ENCODE measurements at places on chromosomes 11 and 22. TPM values are rescaled to one million over a fixed set of nuclear protein-coding genes. Genes with fewer than 3 reads are reported as not detected.
A peak's percentile ranks its signal among the peaks of the same experiment; 100 is the strongest.

OR51E2 gene
- total RNA-seq, result not detected

BATF2 gene
- 1.1 TPM for total RNA-seq

OR5A1 gene
- not detected for total RNA-seq

PPME1 gene
- 27.2 TPM for total RNA-seq

CD3G gene
- total RNA-seq, result not detected

GRCh38 chr22:35477911-35478582, 62.6 kb upstream of the RASD2 start:
- DNase-seq, result peak; percentile 52

DNA sequence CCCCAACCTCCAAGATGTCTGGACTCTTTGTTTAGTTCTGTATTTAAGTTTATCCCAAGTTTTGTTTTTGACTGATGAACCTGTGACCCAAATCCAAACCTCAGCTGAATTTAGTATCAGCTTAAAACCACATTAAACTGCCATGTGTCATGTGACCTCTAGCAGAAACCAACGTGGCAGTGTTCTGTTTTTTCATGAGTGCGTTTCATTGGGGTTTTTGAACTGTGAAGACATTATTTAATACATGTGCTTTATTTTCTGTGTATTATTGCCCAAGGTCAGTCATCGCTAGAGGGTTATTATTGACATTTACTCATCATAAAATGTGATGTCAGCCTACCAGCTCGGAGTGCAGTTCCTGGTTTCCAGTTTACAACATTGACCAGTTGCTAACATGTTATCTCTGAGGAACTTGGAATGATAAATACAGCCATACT, 1.8 kb downstream of the TLCD5 start:
- DNase-seq, result no peak

GRCh38 chr22:29259253-29259899, 8.4 kb downstream of the RHBDD3 start:
- DNase-seq, result no peak

DNA sequence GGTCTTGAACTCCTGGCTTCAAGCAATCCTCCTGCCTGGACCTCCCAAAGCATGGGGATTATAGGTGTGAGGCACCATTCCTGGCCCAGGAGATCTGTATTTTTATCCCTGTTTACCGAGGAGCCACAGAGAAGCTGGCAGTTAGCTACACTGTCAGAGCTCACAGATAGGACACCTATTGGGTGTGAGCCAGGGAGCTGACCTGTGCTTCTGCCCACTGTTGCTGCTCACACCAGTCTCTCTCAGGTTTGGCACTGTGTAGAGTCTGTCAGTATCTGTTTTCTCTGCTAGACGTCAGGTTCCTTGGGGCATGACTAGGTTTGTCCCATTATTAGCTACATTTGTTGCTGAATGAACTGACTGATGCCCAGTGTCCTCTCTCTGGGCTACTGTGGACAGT, 17.5 kb downstream of the PPP6R2 start:
- DNase-seq, result no peak

DNA sequence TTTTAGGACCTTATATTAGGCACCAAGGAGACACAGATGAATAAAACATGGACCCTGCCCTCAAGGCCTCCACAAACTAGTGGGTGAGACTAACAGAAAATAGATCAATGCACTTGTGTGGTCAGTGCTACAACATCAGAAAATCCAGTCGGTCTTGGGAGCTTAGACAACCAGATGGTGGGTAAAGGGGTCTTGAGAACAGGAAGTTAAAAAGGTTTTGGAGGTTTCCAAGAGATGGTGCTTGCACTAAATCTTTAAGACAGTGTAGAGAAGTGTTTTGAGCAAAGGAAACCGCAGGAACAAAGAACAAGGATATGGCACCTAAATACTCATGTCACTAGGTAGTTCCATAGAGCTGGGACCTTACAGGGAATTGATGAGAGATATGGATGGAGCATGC, 56.2 kb downstream of the GALNT18 start:
- DNase-seq, result no peak

DNA sequence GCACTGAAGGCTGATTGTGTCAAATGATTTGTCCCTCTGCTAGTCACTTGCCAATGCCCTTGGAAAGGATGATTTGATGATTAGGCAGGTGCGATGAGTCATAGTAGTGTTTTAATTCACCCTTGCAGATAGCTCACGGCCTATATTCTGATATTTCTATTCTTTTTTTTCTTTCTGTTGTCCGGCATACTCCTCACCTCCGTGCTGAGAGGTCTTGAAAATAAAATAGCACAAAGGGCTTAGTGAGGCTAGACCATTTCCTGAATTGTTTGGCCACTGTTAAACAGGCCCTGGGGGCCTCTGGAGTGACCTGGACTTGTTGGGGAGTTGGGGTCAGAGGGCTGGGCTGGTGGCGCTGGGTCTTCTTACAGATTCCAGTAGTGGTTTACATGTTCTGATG, 99.8 kb downstream of the ZBTB16 start:
- no peak for DNase-seq

- DNase-seq, result no peak
Measured at GRCh38 chr11:62922653-62923431, 1.7 kb upstream of the CHRM1 start.

DNA sequence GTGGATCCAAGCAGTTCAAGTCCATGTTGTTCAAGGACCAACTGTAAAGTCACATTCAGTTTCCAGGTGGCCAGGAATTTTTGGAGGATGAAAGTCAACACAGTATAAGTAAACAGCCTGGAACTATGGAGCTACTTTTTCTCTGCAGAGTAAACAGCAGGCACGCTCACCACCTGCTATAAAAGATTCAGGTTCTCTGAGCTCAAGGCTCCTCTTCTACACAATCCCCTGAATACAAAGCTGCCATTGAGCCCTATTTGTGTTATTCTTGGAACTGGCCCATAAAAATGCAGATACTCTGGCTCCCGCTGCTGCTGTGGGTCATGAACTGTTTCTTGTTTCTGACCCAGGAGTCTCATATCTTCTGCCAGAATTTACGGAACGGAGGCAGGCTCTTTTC, 56.9 kb upstream of the PRR5 start:
- DNase-seq, result no peak

DNA sequence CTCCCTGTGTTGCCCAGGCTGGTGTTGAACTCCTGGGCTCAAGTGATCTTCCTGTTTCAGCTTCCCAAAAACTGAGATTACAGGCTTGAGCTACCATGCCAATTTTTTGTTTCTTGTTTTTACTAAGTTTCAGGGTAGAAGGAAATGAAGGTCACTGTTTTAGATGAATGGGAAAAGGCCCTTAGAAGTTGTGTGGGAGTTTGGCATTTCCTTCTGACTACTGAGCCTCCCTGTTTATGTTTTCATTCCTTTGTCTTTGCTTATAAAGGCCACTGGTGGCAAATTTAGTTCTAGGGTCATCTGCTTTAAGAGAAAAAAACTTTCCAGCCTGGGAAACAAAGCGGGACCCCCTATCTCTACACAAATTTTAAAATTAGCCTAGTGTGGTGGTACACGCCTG, 22.1 kb downstream of the SRPRA start:
- DNase-seq, result peak; percentile 74

GRCh38 chr11:7672960-7673723, at the start of gene CYB5R2:
Gene CYB5R2 (minus strand): TSS chr11:7673500. CDS start chr11:7672825, 675 bp downstream.
- no peak for DNase-seq

- no peak for DNase-seq
Measured at GRCh38 chr22:46774253-46774979, 12.0 kb downstream of the TBC1D22A start.

GRCh38 chr22:19941365-19942082, at the start of the genes COMT and TXNRD2:
Gene COMT (plus strand): TSS chr22:19941772. CDS start chr22:19962527, 20,755 bp downstream.
Gene TXNRD2 (minus strand): TSS chr22:19941818. CDS start chr22:19941803, 15 bp downstream.
- DNase-seq, result no peak

GRCh38 chr11:72649215-72649976, 24.8 kb downstream of the PDE2A start:
- DNase-seq, result no peak

DNA sequence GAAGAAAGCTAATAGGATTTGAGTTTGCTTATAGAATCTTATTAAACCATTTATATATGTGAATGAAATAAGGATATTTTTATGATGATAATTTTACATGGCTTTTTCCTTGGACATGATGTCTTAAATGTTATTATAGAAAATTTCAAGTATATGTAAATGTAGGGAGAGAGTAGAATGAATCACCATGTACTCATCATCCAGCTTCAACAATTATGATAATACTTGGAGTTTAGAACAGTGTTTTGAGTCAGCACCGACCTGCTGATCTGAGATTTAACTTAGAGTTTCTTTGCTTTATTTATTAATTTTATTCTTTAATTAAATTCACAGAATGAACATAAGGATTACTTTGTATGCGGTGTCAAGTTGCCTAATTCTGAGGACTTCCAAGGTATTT, 193.5 kb downstream of the UVRAG start:
- no peak for DNase-seq
